H1 (cell line): ENCODE measurements at places on chromosomes 2 and 18. TPM values are rescaled to one million over a fixed set of nuclear protein-coding genes. Genes with fewer than 3 reads are reported as not detected.
A peak's percentile ranks its signal among the peaks of the same experiment; 100 is the strongest.

The ITM2C gene
- total RNA-seq: 362 and 367 TPM in 2 replicates

The NT5C1B gene
- not detected in 2 replicates for total RNA-seq

GRCh38 chr2:64581018-64581417 is 56.9 kb downstream of the AFTPH start:
- DNase-seq: no peak

- no peak for DNase-seq
Observed at GRCh38 chr2:97992836-97993825, 2.6 kb downstream of the TMEM131 start.

GRCh38 chr2:102190430-102191107 is 3.7 kb downstream of the IL1RL2 start:
- no peak for DNase-seq

- DNase-seq: no peak
Observed at GRCh38 chr2:223720367-223720766, 117.0 kb downstream of the AP1S3 start.

GRCh38 chr2:62731275-62731674 is 25.8 kb downstream of the EHBP1 start:
- no peak for DNase-seq

DNA sequence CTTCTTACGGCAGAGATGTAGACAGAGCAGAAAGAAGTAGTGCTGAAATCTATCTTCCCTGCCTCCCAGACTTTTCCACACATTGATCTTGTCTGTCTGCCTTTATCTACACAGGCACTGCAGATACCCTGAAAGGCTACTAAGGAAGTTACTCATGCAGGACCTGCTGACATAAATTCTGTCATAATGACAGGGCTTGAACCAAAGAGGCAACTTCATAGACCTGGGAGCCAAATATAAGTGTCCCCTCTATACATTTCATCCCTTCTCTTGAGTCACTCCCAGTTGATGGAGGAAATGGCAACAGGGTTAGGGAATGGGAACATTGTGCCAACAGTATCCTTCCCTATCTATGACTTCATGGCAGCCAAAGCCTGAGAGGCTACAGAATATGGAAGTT is 157.5 kb downstream of the TNS1 start:
- no peak for DNase-seq

DNA sequence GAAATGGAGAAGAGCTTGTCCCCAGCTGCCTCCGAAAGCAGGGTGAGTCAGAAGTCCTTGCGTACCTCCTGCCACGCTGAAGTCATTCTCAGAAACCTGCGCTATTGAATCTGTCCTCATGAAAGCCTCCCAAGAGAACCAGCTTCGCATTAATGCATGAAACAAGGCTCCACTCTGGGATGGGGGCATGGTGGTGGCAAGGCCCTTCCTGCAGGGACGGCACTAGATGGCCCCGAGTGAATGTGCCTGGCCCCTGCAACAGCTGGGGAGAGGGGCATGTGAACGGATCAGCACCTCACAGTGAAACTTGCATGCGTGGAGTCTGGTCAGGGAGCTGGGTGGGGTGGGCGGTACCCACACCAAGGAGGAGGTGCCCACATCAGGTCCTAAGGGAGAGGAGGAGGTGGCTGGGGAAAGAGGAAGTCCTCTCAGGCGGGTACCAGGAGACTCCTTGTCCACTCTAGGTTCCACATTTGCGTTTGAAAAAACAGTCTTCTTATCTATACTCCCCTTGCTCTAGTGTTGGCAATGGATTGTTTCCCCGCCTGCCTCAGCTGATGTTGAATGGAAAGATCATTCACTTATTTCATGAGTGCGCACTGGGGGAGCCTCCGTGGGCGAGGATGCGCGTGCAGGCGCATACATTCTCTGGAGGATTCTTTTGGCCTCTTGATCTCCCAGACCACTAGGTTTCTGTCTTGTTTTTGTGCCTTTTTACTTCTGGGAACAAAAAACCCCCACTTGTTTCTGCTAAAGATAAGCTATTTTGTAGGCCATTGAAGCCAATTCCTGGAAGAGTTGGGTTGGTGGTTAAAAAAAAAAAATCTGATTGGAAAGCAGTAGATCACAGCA is 104.7 kb downstream of the KLHL29 start:
- no peak for DNase-seq

- peak; percentile 98 for DNase-seq
Observed at GRCh38 chr2:72137498-72138010, 10.1 kb downstream of the CYP26B1 start.

DNA sequence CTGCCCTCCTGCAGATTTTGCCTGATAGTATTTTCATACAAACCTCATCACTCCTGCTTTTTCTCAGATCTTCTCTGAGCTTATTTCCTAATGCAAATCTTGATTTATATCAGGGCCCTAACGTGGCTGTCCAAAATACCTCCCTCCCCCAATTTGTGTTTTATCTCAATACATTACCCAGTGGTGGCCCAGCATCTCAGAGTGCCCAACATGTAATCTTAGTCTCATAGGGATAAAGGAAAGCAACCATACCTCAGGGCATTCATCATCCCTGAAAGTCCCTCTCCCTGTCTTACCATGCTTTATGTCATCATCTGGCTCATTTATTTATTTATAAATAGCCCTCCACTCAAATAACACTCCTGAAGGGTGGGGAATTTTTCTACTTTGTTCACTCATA is 135.3 kb downstream of the SLC8A1 start:
- no peak for DNase-seq

DNA sequence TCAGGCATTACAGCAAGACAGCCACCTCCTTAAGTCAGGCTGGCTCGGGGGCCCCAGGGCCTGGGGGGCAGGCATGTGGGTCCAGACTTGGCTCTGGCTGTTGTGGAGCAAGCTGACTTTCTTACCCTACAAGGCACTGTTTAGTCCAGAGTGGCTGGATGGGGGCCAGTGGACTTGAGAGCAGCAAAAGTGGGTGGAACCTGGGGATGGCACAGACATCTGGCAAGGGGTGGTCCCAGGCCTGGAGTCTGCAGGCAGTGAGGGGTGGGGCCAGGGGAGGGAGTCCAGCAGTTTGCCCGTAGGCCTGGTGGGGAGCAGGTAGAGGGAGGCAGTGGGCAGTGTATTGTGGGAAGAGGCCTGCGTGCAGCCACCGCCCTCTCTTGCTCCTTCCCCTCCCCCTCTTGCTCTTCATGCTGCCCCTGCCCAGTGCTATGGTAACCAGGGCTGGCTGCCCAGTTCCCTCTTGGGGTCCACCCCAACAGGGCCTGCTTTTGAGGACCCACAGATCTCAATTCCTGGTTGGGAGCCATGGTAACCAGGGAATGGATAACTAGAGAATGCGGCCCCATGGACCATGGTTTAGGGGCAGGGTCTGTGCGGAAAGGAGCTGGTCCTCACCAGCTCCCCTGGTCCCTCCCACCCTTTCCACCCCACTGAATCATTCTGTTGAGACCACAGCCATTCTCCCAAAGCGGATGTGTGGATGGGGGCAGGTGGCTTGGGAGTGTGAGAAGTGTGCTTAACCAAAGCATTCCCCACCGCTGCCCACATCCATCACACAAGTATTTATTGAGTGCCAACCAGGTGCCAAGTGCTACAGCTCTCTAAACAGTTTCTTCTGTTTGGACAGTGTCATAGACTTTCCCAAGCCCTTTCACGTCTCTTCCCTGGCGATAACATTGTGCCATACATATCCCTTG is 19.3 kb downstream of the SPEG start:
- no peak for DNase-seq

GRCh38 chr18:48994926-48995835 is 44.4 kb upstream of the SMAD7 start:
- no peak for DNase-seq

DNA sequence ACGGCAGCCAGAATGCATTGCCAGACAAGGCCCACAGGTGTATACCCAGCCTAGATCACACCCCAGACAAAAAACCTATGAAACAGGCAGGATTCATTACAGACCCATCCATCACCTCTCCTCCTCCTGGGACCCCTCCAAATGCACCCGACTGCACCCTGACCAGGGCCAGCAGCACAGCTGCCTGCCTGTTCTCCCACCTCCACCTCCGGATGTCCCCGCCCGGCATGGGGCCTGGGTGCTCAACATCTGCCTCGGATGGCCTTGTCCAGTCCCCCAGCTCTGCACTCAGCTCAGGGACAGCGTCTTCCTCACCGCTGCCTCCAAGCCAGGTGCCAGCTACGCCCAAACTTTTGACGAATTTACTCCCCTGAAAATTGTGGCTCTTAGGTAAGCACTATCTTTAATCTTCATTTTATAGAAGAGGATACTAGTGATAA is 91.1 kb downstream of the TPO start:
- no peak for DNase-seq

GRCh38 chr2:121289271-121289670 is 4.3 kb upstream of the TFCP2L1 start:
- no peak for DNase-seq

- no peak for DNase-seq
Observed at GRCh38 chr2:200403814-200404213, 97.3 kb downstream of the SPATS2L start.
